ENCODE measurements at places on chromosomes 1 and 21.

DNA sequence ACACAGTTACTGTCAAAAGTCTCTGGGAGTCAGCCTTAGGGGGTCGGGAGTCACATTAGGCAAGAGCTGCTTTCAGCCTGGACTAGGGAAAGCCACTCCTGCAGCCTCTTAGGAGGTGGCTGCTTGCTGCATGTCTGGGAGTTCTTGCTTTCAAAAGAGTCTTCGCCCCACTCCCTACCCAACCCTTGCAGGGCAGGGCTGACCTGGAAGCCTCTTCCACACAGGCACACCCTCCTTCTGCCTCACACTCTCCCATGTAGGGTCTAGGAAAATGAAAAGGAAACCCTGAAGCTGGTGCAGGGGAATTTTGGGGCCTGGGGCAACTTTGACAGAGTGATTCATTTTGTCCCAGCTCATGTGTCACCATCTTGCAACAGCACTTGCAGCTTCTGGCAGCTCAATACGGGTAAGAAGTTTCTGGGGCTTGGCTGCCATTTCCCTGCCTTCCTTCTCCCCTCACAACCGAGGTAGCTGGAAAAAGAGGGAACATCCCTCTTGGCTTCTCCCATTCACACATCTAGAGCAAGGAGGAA is 37.3 kb downstream of the KCND3 start:
- DNase-seq = no peak

DNA sequence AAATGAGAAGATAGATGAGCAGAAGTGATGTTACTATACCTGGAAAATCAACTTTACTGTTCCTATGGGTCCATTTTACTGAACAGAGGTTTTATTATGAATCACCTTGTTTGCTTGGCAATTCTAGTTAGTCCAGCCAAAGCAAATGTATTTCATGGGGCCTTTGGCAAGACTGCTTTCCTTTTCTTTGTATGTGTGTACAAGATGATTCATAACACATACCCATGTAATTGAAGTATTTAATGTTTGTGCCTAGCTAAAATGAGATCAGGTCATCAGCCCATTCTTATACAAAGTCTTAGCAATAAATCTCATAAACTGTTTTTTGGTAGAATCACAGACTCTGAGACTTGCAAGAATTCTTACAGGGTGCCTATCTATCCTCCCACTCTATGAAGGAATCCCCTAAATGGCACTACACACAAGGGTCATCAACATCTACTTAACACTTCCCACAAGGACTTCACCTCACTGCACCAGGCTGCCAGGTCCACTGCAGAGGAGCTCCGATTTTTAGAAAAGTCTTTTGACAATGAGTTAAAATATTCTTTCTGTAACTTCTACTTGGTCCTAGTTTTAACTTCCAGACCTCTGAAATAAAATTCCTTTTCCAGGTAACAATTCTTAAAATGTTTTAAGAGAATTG is 58.5 kb downstream of the LPAR3 start:
- no peak for DNase-seq

GRCh38 chr1:217253351-217253750 is 377.5 kb downstream of the GPATCH2 start:
- DNase-seq = no peak

- DNase-seq = no peak
These were observed 738.1 kb downstream of the ADGRL2 start for GRCh38 chr1:82538876-82539275.

GRCh38 chr1:213684454-213684853 is 303.3 kb upstream of the PROX1 start:
- no peak for DNase-seq

GRCh38 chr1:8011016-8011415 is 15.1 kb downstream of the ERRFI1 start:
- DNase-seq = no peak

DNA sequence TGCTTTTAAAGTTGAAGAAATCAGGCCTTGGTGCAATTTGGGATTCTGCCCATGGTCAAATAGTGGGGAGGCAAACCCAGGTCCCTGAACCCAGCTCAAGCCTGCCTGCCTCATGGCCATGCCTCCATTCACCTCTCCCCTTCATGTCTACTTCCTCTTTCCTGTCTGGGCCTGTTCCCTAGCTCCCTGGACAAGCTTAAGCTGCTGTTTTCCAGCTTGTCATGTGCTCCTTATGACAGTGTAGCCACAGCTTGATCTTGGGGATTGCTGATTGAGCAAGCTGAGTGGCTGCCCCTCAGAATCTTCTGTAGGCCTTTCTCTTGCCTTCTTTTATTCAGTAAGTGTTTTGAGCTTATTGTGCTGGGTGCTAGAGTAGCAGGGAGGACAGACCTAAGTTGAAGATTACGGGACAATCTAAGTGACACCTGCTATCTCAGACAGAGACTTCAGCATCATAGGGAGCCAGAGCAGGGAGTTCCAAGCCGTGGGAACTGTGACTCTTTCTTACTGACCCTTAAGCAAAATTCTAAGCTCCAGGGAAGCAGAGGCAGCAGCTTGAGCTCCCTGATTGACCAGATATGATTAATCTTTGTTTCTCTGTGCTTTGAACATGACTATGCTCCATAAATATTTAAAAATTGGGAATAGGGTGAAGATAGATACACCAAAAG is 520 bp upstream of the MR1 start:
- no peak for DNase-seq

GRCh38 chr1:117113199-117113598 is 8.3 kb downstream of the TRIM45 start:
- DNase-seq = no peak

DNA sequence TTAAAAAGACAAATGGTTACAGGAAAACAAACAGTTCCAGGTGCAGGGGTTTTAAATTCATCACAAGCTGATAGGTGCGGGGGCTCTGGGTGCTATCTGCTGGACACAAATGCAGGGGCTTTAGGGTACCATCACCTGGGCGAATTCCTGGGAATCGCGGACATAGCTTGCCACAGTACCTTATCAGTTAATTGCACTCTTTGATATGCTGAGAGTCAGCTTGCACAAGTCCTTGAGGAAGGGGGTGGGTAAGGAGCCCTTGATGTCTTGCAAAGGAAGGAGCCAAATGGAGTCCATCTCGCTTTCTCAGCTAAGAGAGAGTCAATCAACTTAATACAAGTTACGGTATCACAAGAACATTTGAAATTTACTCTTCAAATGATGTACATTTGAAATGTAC is 25.4 kb upstream of the TMEM54 start:
- DNase-seq = no peak

DNA sequence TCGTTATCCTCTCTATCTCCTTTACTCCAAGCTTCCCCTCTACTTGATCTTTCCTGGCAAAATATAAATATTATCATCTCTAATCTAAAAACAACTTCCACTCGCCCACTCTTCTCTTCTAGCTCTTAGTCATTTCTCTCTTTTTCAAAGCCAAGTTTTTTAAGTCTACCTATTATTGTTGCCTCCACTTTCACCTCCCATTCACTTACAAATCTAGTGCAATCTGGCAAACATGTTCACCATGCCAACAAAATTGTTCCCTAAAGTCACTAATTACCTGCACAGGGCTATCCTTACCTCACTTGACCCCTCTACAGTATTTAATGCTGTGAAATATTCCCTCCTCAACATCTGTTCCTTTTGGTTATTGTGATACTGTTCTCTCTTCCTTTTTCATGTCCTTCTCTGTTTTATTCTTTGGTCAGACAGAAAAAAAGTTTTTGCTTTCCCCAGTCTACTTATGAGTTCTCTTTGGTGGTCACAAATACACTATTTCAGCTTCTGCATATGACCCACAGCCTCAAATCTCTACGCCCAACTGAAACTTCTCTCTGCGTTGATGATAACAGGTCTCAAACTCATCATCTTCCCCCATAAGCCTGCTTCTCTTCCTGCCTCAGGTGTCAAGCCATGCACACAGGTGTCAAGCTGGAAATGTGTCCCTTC is 31.9 kb upstream of the RAP1A start:
- no peak for DNase-seq

- DNase-seq = no peak
These were observed 59.5 kb downstream of the ATP2B4 start for GRCh38 chr1:203686091-203686632.

GRCh38 chr1:29861922-29862321 is 625.6 kb downstream of the PTPRU start:
- no peak for DNase-seq

GRCh38 chr1:39735731-39736130 is 3.0 kb upstream of the PPIE start:
- DNase-seq = no peak

- no peak for DNase-seq
These were observed 24.1 kb downstream of the BCL9 start for GRCh38 chr1:147565189-147565980.

GRCh38 chr1:236800002-236800620 is 5.0 kb downstream of the MTR start:
- DNase-seq = no peak

GRCh38 chr21:33075128-33075527 is 5.2 kb downstream of the OLIG1 start:
- DNase-seq = no peak

DNA sequence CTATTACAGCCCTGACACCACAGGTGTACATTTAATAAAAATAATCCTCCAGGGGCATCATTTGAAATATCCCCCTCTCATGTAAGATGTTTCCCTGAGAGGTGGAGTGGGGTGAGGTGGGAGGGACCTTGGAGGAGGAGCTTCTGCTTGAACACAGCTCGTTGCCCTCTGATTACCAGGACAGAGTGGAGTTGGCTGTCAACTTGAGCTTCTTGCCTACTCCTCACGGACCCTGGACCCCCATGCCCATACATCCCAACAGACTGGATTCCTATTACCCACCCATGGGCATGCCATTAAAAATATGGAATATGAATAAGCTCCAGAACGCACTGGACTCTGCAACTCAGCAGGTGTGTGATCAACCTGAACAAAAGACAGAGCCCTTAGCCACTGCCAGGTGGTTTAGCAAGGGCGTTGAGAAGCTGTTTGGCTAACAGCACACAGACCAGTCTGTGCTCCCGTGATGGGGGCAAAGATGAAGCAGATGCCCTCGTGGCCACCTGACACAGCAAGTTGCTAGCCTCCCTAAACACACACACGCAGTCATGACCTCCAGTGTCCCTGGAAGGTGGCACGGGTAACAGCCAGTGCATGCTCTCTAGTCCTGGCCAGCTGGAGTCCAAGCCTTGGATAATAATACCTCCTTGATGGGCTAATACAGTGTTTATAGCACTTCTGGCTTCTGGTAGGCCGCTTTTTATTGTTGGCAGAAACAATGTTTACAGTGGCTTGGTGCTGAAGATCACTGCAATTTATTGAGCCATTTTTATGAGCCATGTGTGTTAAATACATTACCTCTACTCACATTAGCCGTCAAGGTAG is 155.0 kb downstream of the TOMM20 start:
- no peak for DNase-seq

- no peak for DNase-seq
These were observed 100.9 kb upstream of the BRINP3 start for GRCh38 chr1:190578526-190578925.

- DNase-seq = no peak
These were observed 64.3 kb upstream of the TRABD2B start for GRCh38 chr1:48061162-48062136.
